ENCODE measurements at places on chromosomes 3 and 15. TPM values are rescaled to one million over a fixed set of nuclear protein-coding genes. Genes with fewer than 3 reads are reported as not detected.

The TRH gene
- not detected for total RNA-seq

The IL17RD gene
- 0.90 TPM for total RNA-seq

The CYP11A1 gene
- total RNA-seq: not detected

The GOLGA6B gene
- total RNA-seq: not detected

The GAP43 gene
- total RNA-seq: not detected
